A673 (cell line): ENCODE measurements at places on chromosomes 2 and 18.
A peak's percentile ranks its signal among the peaks of the same experiment; 100 is the strongest.

GRCh38 chr18:22572341-22572740 lies 154.6 kb upstream of the CTAGE1 start:
- no peak for DNase-seq

DNA sequence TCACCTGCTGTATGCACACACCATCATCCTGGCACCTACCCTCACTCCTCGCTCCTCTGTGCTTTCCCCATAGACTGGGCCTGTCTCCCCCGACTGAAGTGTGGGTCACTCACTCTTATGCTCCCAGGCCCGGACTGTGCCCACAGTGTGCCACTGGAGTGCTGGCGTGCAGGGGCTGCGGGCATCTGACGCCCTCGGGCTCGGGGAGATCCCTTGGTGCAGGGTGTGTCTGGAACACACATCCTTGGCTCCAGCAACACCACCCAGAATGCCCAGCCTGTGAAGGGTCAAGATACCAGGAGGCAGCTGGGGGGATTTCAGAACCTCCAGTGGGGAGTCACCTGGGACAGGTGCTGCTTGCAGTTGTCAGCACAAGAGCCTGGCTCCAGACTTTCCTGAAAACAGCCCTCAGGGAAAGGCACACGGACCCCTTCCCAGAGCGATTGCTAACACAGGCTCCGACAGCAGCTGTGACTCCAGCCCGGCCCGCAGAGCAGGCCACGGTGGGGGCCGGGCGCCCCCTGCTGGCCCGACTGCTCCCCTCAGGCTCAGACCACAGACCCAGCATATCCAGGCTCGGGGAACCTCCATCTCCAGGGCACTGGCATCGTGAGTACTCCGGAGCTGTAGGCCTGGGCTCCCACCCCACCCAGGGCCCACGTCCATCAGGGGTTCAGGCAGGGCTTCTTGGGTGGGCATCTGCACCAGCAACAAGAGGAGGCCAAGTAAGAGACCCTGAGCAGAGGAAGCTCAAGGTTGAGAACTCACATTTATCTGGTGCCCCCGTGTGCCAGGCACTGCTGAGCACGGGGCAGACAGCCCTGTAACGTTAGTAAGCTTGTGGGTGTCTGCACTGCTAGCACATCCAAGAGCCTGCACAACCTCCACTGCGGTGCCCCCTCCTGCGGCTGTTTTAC lies 8.6 kb downstream of the HS1BP3 start:
- peak; percentile 78 for DNase-seq

DNA sequence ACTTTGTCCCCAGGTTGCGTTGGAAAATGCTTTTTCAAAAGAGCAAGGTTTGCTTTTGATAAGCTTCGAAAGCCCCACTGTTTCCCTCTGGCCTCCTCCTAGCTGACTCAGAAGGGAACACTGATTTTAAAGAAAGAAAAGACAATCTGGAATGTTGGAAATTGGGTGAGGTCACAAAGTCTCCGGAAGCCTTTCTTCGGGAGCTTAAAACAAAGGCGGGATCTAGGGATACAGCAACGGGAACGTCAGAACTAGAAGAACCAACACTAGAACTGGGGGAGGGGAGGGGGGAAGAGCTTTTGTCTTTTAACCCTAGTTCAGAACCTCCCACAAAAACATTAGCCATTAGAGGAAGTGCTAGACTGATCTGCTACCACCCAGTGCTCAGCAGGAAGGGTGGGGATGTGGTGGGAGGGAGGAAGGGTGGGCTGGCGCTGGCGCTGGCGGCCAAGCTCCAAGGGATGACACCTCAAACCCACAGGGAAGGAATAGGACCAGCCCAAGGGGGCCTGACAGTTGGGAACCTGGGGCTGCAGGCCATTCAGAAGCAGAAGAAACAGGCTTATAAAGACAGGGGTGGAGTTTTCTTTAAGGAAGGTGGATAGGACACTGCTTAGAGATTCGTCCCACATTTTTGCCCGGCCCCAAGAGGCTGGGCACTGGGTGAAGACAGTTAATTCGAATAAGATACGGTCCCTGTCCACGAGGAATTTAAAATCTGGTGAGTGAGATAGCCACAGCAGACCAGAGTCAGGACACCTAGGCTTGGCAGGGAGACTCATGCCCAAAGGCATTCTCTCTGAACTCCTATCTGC lies 1.7 kb downstream of the TMSB10 start:
- DNase-seq, result peak; percentile 80

DNA sequence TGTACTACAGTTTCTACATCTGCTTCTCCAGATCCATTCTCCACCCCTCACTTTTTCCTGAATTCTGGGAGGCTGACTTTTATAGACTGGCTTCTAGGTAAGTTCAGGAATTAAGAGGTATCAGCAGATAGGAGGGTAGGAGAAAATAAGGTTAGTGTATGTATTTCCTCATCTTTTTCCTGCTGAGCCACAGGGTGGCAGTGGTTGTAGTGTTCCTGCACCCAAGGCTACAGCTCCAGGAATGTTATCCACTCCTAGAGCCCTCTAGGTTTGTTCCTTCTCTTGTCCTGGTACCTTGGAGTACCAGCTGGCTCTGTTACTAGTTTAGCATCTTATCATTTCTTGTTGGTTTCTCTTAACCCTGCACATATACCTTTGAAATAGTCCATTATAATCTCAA lies 40.7 kb upstream of the C2orf66 start:
- peak; percentile 54 for DNase-seq

DNA sequence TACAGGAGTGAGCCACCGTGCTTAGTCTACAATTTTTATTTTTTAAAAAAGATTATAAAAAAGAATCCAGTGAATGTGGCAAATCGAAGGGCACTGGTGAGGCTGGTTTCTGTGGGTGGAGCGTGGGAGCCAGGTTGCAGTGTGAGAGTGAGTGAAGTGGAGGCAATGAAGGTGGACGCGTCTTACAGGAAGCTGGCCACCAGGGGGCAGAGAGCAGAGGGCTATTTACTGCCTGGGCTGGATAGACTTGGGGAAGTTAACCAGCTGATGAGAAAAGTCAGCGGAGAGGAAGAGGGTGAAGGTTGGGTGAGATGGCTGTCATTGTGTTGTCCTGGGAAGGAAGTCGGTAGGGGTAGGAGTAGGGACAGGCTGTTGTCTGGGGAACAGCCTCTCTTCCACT lies 6.8 kb downstream of the SCTR start:
- peak; percentile 79 for DNase-seq

DNA sequence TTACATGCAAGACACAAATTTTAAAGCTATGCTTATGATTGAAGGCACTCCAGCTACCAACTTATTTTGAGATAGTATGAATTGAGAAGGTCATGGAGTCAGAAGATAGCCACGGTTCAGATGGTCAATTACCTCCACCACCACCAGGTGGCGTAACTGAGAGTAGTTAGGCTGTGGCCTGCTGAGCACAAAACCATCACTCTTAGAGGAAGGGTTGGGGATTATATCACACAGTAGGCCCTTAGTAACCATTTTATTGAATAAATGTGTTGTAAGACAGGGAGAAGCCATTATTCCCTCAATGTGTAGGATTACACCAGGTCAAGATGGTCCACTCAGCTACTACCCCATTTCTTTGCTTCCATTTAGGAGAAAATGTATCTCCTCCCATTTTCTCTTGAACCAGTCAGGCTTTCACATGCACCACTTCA lies 18.8 kb downstream of the KLHL41 start:
- DNase-seq, result peak; percentile 74

DNA sequence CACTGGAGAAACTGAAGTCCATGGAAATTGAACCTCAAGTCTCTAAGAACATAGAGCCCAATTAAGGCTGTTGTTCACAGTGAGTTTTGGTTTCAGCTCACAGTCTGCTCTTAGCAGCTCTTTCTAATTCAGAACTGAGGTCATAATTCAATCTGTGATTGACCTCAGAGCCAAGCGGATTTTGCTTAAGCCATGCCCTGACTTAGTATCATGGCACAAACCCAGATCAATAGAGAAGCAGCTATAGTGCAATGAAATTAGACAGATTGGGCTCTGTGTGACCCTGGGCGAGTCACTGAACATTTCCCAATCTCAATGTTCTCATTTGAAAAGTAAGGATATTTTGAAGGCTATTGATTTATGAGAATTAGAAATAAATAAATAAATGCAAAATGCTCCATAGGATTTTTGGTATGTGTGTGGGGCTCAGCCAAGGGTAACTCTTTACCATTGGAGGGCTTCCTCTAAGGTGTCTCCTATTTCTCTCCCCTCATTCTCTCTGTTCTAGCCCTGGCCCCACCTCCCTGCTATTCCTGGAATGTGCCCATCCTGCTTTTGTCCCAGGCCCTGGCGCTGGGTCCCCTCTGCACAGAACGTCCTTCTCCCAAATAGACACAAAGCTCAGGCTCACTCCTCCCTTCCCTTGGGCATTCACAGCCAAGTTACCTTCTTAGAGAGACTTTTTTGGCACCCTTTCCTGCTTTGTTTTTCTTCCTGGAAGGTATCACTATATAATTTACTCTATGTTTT lies 239.6 kb downstream of the LPIN1 start:
- DNase-seq, result no peak

DNA sequence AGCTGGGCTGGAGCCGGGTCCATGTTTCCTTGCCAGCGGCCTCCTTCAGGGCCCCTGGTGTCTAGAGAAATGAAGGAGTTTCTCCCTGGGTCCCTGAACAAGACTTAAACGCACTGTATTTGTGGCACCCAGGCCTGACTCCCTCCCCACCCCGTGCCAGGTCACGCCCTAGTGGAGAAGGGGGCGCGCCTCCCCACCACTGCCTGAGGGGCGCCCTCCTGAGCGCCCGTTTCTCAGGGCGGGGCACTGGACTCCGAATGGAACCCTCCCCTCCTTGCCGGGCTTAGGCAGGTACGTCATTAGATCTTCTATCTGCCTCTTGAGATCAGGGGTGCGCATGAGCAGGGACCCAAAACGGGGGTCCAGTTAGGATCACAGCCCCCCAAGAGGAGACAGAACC lies 16.3 kb downstream of the ODC1 start:
- no peak for DNase-seq

DNA sequence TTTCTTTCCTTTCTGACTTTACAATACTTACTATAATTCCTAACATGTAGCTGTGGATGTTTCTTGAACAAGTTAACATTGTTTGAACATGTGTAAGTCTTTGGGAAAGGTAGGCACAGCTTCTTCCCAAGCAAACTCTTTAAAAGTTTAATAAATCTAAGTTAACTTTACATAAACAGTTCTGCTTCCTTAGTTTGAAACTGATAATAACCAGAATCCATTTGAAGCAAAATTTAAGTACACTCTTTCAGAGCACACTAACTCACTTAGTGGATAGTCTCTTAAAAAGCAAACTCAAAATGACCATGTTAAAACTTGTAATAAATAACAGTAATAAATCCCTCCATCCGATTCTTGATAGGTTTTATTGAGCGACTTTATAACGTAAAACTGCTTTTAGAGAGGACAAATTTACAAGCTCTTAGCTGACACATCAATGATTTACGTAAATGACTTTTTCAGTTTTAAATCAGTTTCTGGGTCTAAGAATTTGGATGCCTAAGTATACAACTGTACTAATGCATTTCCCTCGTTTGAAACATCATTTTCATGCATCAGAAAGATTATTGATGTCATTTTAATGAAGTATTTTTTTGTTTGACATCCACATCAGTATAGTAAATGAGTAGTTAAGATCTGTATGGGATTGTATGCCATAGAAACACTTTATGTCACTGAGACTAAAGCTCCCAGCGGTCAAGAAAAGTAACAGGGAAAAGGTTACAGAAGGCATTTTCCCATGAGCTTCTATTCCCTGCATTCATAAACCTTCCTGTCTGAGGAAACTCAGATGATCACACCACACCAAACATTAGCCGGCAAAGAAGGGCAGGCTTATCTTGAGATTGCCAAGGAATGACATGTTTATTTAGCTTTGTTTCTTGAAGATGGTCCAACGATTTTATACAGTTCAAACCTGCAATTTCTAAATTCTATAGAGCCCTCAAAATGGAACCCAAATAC lies 67.5 kb downstream of the PDE1A start:
- peak; percentile 63 for DNase-seq

GRCh38 chr2:118669654-118670053 lies 177.8 kb downstream of the EN1 start:
- DNase-seq, result no peak

DNA sequence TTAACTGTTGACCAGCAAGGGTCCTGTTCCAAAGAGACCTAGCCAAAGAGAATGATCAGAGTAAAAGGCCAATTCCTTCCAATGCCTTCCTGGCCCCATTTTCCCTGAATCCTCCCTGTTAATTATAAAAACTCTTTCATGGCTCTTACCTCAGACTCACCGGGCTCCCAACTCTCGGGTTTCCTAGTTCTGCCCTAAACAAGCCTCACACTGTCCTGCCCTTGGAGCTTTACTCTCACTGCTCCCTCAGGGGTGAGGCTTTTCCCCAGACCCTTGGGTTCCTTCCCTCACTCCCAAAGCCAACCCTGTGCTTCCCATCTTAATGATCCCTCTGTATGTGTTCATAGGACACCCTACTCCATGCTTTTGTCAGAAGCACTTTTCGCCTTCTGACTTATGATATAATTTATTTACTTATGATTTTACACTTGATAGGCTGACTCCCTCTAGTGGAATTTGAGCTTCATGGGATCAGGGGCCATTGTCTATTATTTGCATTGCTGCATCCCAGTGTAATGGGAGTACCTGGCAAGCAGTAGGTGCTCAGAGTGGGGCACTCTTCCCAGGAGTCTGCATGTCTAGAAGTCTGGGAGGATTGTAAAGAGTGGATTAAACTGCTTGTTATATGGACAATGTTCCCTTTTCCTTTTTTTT lies 29.9 kb upstream of the ZNG1B start:
- DNase-seq, result peak; percentile 24

GRCh38 chr2:220240641-220241040 lies 613.2 kb downstream of the SLC4A3 start:
- DNase-seq, result no peak

DNA sequence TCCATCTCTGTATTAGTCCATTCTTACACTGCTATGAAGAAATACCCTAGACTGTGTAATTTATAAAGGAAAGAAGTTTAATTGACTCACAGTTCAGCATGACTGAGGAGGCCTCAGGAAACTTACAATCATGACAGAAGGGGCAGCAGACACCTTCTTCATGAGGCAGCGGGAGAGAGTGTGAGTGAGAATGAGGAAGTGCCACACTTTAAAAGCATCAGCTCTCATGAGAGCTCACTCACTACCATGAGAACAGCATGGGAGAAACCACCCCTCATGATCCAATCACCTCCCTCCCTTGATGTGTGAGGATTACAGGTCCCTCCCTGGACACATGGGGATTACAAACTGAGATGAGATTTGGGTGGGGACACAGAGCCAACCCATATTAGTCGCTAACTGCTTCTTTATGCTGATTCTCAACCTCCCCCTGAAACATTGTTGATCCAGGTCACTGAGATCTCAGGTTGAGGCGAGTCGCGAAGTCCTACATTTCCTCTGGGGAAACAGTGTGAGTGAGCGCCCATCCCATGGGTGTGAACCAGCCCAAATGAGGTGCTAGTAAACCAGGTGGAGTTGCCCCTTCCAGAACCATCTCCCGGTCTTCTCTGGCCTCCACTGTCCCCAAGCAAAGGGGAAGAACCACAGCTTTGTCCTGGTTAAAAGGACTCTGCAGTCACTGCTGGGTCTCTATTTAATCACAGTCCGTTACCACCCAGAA lies 123.8 kb downstream of the CAPN13 start:
- no peak for DNase-seq

DNA sequence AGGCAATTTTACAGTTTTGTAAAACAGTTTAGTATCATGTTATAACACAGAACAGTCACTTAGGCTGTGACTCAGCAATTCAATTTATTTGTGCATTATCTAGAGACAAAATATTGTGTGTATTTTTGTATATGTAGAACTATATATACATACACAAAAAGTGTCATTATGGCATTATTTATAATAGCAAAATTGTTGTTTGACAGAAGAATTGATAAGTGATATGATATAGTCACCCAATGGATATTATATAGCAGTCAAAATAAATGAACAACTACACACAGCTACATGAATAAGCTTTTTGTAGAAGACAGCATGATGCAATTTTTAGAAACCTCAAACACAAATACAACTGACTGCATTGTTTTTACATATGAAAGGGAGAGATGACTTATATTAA lies 334.0 kb downstream of the TRIB2 start:
- no peak for DNase-seq
